ENCODE measurements at places on chromosomes 2 and 18.

DNA sequence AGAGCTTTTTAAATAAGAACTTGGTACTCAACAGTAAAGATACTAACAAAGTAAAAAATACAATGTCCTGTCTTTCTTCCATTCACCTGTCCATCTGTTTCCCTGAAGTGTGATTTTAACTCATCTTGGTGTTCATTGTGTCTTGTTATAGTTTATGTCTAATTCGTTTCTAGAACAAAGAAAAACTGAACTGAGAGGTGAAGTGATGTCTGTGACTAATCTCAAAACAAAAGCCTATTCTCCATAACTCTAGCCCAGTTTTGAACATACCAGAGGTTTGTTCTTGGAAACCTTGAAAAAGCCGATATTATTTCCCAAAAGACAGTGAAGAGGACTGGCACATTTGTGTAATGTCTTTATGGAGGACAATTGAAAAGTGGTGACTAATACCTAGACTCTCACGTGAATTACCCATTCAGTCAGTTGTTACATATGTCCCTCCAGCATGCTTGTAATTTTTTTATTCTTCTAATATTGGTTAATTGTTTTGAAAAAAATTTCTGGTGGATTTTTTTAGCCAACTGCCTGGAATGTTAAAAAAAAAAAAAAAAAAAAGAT, 725.8 kb downstream of the SATB2 start:
- no peak for DNase-seq

- DNase-seq = no peak
Observed at GRCh38 chr2:229526951-229527350, 187.4 kb downstream of the DNER start.

DNA sequence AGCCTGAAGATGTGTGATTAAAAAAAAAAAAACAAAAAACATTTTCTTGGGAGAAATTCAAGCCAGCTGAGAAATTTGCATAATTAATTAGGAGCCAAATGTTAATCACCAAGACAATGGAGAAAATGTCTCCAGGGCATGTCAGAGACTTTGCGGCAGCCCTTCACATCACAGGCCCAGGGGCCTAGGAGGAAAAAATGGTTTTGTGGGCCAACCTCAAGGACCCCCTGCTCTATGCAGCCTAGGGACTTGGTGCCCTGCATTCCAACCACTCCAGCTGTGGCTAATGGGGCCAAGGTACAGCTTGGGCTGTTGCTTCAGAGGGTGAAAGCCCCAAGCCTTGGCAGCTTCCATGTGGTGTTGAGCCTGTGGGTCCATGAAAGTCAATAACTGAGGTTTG, 241.9 kb upstream of the THUMPD2 start:
- DNase-seq = no peak

GRCh38 chr2:207683438-207683837, 28.0 kb upstream of the CCNYL1 start:
- DNase-seq = no peak

DNA sequence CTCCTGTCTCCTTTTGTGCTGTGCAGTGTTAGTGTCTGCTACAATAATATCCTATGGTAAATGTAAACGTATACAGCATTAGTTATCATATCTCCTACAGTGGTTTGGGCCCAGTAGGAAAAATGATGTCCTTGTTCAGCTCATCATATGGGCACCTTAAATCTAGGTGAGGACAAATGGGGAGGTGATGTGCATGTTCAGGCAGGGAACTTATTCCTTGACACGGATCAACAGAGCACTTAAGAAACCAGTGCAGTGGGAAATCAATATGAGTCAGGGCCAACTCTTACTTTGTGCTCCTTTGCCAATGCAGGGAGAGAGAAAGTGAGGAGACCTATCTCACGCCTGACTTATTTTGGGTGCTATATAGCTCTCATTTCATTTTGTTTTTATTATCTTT, 76.4 kb downstream of the KLHL14 start:
- DNase-seq = no peak

Measured in HT-29 (cell line).